Activated T-helper 2 cell treated with anti-CD3 and anti-CD28 coated beads, Interferon-gamma antibody, Interleukin-2, Interleukin-4, amounts not matched to agents 10 μg/mL and 5 μg/mL and 100 μg/mL, durations not matched to agents 14 hours and 24 hours and 36 hours (primary cell): ENCODE measurements at places on chromosomes 6 and 20. TPM values are rescaled to one million over a fixed set of nuclear protein-coding genes. Genes with fewer than 3 reads are reported as not detected.

DNA sequence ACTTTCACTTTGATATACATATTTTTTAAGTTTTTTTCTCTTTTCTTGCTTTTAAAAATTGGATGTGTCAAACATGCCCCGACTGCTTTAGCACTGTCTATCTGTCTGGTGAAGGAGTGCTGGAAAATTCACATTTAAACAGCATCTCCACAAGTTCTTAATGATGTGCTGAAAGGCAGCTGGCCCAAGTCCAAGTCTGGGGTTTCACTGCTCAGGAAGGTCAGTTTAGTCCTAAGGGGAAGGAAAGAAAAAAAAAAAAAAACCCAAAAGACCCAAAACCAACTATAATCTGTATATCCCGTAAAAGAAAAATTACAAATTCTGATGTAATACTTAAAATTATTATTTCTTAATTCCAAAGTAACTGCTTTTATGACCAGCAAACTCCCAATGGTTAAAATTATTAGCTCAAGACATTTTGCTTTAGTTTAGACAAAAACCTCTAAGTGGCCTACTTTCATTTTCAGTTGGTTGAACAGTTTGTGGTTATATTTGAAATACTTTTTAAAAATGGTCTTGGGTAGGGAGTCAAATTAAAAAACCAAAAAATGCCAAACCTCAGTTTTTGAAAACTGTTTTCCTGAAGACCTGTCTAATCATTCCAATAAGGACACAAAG, 79.5 kb upstream of the PREP start:
- DNase-seq: no peak

GRCh38 chr6:111642463-111643158, 36.9 kb upstream of the TRAF3IP2 start:
- peak; percentile 29 for DNase-seq

GRCh38 chr20:32325706-32326503, 32.2 kb upstream of the ASXL1 start:
- DNase-seq: no peak

Gene MAK
- total RNA-seq: 0.41 and 0.71 TPM in 2 replicates

DNA sequence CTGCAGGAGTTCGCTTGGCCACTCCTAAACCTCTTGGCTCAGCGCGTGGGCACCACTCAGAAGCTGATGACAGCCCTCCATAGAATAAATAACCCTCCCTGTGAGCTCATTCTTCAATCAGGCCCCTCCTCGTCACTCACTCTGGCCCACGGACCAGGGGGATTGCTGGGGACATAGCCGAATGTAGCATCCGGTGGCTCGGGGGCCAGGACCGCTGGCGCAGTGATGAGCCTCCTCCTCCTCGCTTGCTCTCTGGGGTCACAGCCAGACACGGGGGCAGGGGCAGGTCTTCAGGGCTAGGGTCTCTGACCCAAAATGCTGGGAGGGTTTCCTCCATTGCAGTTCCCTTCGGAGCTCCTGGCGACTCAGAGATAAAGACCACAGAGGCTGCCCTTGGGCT, 79.9 kb downstream of the TFAP2C start:
- no peak for DNase-seq

DNA sequence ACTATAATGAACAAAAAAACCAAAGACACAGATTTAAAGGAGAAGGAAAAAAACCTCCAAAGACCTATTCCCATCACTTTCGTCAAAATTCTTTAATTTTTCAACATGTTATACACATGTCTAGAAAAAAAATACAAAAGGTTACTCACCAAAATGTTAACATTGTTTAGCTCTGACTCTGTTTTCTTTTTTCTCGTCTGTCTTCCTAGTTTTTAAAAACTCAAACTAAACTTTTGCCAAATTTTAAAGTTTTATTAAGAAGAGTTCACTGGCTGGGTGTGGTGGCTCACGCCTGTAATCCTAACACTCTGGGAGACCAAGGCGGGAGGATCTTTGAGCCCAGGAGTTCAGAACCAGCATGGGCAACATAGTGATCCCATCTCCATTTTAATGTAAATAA, 10.8 kb downstream of the MCUR1 start:
- no peak for DNase-seq

Gene RAET1L
- total RNA-seq: not detected in 2 replicates

Gene DDO
- not detected in 2 replicates for total RNA-seq

Gene SLC35F1
- total RNA-seq: 0.09 TPM in 1 of 2 replicates, not detected in the other
